ENCODE measurements at places on chromosomes 4 and X. TPM values are rescaled to one million over a fixed set of nuclear protein-coding genes. Genes with fewer than 3 reads are reported as not detected.
A peak's percentile ranks its signal among the peaks of the same experiment; 100 is the strongest.

- no peak overlapping the region for H3K27ac ChIP-seq
- H3K36me3 ChIP-seq: no peaks in the 10 kb centered on the region
- no peaks in the 10 kb centered on the region for H3K4me1 ChIP-seq
- peak; percentile 56 for DNase-seq
- no peak overlapping the region for H3K4me3 ChIP-seq
- H3K27me3 ChIP-seq: no peaks in the 10 kb centered on the region
Observed at GRCh38 chrX:131675596-131676194, 131.8 kb downstream of the OR13H1 start.

Gene GCNA
- 1.5 TPM for total RNA-seq

Gene ZNF141
- total RNA-seq: 58.1 TPM

Gene SMIM14
- 23.3 TPM for total RNA-seq

Gene GPR50
- 0.59 TPM for total RNA-seq

Gene SPANXB1
- total RNA-seq: not detected

DNA sequence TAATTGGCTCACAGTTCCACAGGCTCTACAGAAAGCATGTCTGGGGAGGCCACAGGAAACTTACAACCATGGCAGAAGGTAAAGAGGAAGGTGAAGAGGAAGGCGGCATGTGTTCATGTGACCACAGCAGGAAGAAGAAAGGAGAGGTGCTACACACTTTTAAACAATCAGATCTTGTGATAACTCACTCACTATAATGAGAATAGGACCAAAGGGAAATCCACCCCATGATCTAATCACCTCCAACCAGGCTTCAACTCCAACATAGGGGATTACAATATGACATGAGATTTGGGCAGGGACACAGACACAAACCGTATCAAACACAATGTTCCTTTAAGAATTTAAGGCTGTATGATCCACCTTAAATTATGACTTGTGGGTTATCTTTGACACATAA is 10.5 kb upstream of the PGM2 start:
- no peaks in the 10 kb centered on the region for H3K36me3 ChIP-seq
- no peak overlapping the region for H3K27ac ChIP-seq
- no peaks in the 10 kb centered on the region for H3K27me3 ChIP-seq
- DNase-seq: no peak
- H3K4me1 ChIP-seq: 0 out of 2 replicates have a peak, but pooled peaks cover under 1% of the 10 kb centered on the region

Gene FMR1NB
- total RNA-seq: not detected

Gene ASB12
- 1.2 TPM for total RNA-seq

GRCh38 chrX:85052636-85053343 is 49.1 kb downstream of the APOOL start:
- H3K27me3 ChIP-seq: no peaks in the 10 kb centered on the region
- no peaks in the 10 kb centered on the region for H3K4me1 ChIP-seq
- no peak overlapping the region for H3K4me3 ChIP-seq
- no peaks in the 10 kb centered on the region for H3K36me3 ChIP-seq
- DNase-seq: no peak

Gene LRIT3
- 0.43 TPM for total RNA-seq

Gene HPSE
- total RNA-seq: 3.0 TPM

- H3K4me3 ChIP-seq: no peak overlapping the region
- H3K27ac ChIP-seq: no peak overlapping the region
- no peaks in the 10 kb centered on the region for H3K36me3 ChIP-seq
- H3K27me3 ChIP-seq: no peaks in the 10 kb centered on the region
Observed at GRCh38 chr4:88623097-88623496, 30.8 kb downstream of the HERC3 start.

Gene KLHL5
- total RNA-seq: 24.5 TPM

Gene SPANXN4
- not detected for total RNA-seq

Gene GNRHR
- total RNA-seq: not detected

Gene STAP1
- not detected for total RNA-seq

GRCh38 chrX:19955306-19955705 is 35.6 kb downstream of the BCLAF3 start:
- no peaks in the 10 kb centered on the region for H3K4me1 ChIP-seq
- no peaks in the 10 kb centered on the region for H3K27me3 ChIP-seq
- no peaks in the 10 kb centered on the region for H3K36me3 ChIP-seq
- no peak overlapping the region for H3K27ac ChIP-seq
- no peak for DNase-seq

Gene TEX13D
- not detected for total RNA-seq

- no peaks in the 10 kb centered on the region for H3K36me3 ChIP-seq
- peaks cover 39% of the 10 kb centered on the region for H3K4me1 ChIP-seq
- no peaks in the 10 kb centered on the region for H3K27me3 ChIP-seq
Observed at GRCh38 chr4:186651624-186652023, 72.0 kb downstream of the FAT1 start.

GRCh38 chr4:173845580-173845979 is 315.6 kb upstream of the HAND2 start:
- H3K27ac ChIP-seq: no peak overlapping the region
- no peaks in the 10 kb centered on the region for H3K4me1 ChIP-seq
- no peaks in the 10 kb centered on the region for H3K36me3 ChIP-seq
- DNase-seq: no peak
- H3K27me3 ChIP-seq: no peaks in the 10 kb centered on the region

Gene DDIT4L
- total RNA-seq: 7.0 TPM

- H3K27me3 ChIP-seq: no peaks in the 10 kb centered on the region
- no peaks in the 10 kb centered on the region for H3K36me3 ChIP-seq
- H3K4me3 ChIP-seq: no peak overlapping the region
- no peak overlapping the region for H3K27ac ChIP-seq
- H3K4me1 ChIP-seq: 0 out of 2 replicates have a peak, but pooled peaks cover 4% of the 10 kb centered on the region
Observed at GRCh38 chr4:123350191-123350544, 46.4 kb upstream of the SPRY1 start.

DNA sequence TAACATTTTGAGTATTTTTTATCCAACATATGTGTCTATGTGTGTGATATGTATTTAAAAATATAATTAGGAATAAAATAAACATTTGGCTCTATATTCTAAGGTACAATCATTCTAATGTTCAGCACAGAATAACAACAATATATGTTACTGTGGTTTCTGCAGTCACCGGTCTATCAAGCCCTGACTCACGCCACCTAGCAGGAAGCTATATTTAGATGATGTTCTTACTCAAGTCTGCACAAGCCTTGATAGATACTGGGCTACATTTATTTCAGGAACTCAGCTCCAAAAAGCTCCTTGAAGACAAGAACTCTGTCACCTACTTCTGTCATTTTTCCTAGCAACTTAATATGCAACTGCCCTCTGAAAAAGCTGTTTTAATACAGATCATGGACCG is 152.0 kb upstream of the FTHL17 start:
- no peak for DNase-seq
- no peaks in the 10 kb centered on the region for H3K27me3 ChIP-seq
- no peak overlapping the region for H3K4me3 ChIP-seq
- H3K36me3 ChIP-seq: no peaks in the 10 kb centered on the region
- H3K27ac ChIP-seq: no peak overlapping the region

Gene SPANXA1
- total RNA-seq: 0.45 TPM

Gene F8
- total RNA-seq: 1.8 TPM

Gene BMPR1B
- total RNA-seq: 1.0 TPM

Gene HTN1
- not detected for total RNA-seq

DNA sequence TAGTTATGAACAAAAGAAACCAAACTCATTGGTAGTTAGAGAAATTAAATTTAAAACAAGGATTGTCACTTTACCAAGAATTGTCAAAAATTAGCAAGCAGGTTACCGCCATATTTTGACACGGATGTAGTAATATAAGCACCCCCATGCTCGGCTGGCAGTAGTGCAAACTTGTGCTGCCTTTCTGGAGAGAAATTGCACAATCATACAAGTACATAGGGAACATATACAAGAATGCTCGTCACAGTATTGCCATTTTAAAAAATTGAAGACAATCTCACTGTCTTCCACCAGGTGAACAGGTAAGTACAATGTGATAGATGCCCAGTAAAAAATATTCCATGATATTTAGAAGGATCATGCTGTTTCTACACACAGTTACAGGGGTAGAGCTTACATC is 55.6 kb upstream of the SLC39A8 start:
- no peaks in the 10 kb centered on the region for H3K27me3 ChIP-seq
- DNase-seq: no peak
- H3K4me1 ChIP-seq: no peaks in the 10 kb centered on the region
- H3K4me3 ChIP-seq: no peak overlapping the region
- H3K36me3 ChIP-seq: no peaks in the 10 kb centered on the region
- H3K27ac ChIP-seq: no peak overlapping the region

Gene TLR6
- 0.14 TPM for total RNA-seq

Gene ATP10D
- 4.9 TPM for total RNA-seq

DNA sequence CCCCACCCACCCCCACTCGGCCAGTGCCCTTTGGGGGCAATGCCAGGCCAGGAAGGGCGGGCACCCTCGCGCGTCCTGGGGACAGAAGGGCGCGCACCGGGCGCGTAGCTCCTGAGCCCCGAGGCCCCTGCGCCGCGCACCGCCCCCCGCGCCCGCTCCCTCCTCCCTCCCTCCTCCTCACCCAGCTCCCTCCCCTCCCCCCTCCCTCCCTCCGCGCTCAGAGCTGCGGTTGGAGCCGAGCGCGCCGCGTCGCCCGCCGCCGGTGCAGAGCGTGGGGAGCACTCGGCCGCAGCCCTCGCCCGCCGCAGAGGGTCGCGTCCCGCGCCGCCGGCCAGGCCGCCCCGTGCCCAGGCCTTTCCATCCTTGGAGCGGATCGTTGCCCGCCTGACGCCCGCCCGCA is at the start of gene ATP2B3:
ATP2B3 (plus strand) TSS at position 220 of the 400 bp plus-strand sequence. CDS start 18,606 bp downstream, outside the sequence.
- peaks cover 30% of the 10 kb centered on the region for H3K27me3 ChIP-seq
- no peak within 1 kb of the TSS for H3K27ac ChIP-seq
- H3K4me3 ChIP-seq: peak within 1 kb of the TSS; percentile 50
- H3K4me1 ChIP-seq: no peaks in the 10 kb centered on the region

Gene FGB
- total RNA-seq: not detected

Gene PPP1R3F
- 11.3 TPM for total RNA-seq

GRCh38 chrX:5823903-5824302 is 404.8 kb downstream of the NLGN4X start:
- DNase-seq: no peak
- no peaks in the 10 kb centered on the region for H3K4me1 ChIP-seq
- no peaks in the 10 kb centered on the region for H3K27me3 ChIP-seq
- no peak overlapping the region for H3K27ac ChIP-seq
